ENCODE measurements at places on chromosomes 7 and 10. TPM values are rescaled to one million over a fixed set of nuclear protein-coding genes. Genes with fewer than 3 reads are reported as not detected.

The CALCR gene
- 11.1 TPM for polyA plus RNA-seq

The GNB2 gene
- 139 TPM for polyA plus RNA-seq

DNA sequence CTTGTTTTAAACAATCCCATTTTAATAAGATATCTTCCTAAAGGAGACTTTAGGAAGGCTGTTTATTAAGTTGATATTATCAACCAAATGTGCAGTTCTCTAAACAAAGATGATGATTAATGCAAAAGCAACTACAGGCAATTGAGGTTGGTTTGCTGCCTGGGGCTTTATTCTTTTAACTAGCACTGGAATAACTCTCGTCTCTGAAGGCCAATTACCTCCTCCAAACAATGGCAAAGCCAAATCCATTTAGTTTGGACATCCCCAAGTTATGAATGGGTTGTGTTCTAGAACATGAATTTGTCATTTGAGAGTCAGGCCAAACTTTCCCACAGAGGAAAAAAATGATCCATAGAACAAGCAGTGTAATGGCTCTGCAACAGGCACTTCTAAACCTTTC, 114.1 kb downstream of the SLC16A9 start:
- DNase-seq, result no peak

GRCh38 chr7:105268056-105268455, 120.7 kb downstream of the SRPK2 start:
- DNase-seq, result no peak

All from forelimb muscle (tissue), 1 donor.